Neuronal stem cell (in vitro differentiated cells): ENCODE measurements at places on chromosomes 6 and 20.

GRCh38 chr6:76702187-76702586 lies 629.7 kb upstream of the IMPG1 start:
- DNase-seq: no peak

DNA sequence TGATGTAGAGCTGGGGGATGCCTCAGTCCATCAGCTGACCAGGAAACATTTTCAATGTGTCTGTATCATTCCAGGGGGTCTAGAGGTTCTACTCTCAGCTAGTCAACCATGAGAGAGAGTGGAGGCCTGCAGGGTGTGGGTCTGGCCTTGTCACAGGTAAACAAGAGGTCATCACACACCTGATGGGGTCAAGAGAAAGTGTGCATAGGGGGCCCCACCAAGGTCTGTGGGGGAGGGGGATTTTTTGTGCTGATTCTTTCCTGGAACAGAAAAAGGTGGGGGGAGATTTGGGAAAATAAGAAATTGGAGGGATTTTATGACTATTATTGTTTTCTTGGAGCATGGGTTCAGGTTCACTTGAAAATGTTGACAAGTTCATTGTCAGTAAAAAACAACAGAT lies 8.9 kb upstream of the UNC93A start:
- DNase-seq: no peak

GRCh38 chr6:102895683-102896082 lies 1502.2 kb downstream of the GRIK2 start:
- no peak for DNase-seq

- DNase-seq: no peak
Observed at GRCh38 chr6:96212066-96212465, 196.3 kb downstream of the FUT9 start.

GRCh38 chr6:169949511-169950097 lies 198.2 kb downstream of the ERMARD start:
- no peak for DNase-seq

- DNase-seq: no peak
Observed at GRCh38 chr6:109008054-109008453, 86.6 kb downstream of the SESN1 start.

DNA sequence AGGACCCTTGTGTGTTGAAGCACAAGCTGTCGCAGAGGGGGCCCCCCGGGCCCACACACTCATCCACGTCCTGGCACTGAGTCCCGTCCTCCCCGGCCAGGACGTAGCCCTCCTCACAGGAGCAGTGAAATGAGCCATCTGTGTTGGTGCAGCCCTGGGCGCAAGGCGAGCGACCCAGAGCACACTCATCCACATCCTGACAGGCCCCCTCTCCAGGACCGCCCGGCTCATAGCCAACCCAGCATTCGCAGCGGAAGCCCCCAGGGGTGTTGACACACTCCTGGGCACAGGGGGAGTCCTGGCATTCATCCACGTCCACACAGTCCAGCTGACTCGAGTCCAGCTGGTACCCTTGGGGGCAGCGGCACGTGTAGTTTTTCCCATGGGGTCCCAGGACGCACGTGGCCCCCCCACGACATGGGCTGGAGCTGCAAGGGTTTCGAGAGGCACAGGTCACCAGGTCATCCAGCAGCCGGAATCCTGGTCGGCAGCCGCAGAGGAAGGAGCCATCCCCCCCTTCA lies 1.2 kb downstream of the CD93 start:
- no peak for DNase-seq

GRCh38 chr6:166197361-166197760 lies 29.7 kb upstream of the TBXT start:
- DNase-seq: no peak

DNA sequence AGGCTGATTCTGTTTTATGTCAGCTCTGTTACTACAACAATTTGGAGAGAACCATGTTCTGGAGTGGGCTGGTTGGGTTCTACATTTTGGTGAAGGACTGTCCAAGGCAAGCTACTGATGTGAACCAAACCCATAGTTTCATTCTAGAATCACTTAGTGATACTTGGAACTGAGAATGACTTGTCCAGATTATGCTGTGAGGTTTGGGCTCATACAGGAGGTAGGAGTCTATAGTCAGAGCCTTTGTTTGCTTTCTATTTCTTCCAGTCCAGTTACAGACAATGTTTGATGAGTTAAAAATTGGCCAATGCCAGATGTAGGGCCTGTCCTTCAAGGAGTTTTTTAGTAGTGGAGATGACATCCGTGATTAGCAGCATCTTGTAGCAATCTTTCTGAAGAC lies 97.9 kb downstream of the LRRC1 start:
- DNase-seq: no peak

DNA sequence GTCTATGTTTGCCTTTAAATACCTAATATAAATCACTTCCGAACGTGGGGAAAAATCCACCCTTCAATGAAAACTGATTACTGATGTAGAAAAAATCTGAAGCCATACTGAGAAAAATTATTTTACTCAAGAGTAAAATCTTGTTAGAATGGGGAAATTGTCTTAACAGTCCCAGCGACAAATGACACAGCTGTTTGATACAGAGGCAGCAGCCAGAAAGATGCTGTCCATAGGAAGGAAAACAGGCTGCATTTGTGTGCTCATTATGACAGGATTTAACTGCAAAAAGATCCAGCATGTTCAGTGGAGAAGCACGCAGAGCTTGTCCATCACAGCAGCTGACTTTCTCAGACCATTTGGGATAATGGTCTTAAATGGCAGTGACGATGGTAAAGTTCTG lies 443.0 kb downstream of the TFAP2B start:
- no peak for DNase-seq

- no peak for DNase-seq
Observed at GRCh38 chr6:136923954-136924673, 2.0 kb downstream of the SLC35D3 start.

DNA sequence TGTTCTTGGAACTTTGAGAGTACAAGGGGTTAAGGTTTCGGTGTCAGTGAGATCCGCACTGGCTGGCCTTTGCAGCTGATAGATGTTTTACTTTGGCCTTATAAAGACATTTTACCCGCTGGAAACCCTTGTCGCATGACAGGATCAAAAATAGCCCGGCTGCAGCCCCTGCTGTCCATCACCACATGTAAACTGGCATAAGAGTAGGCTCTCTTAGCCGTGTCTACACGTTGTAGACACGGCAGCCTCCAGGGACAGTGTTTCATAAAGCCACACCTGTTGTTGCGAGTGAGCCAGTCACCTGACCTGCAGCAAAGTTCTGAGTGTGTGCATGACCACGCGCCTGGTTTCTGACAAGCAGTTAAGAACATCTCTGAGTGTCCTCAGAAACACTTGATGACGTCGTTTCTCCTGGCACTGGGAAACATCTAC lies 8.5 kb downstream of the RBM24 start:
- no peak for DNase-seq

- DNase-seq: no peak
Observed at GRCh38 chr6:160420253-160420968, 72.2 kb downstream of the SLC22A3 start.

GRCh38 chr6:154595538-154595937 lies 85.1 kb upstream of the CNKSR3 start:
- no peak for DNase-seq

DNA sequence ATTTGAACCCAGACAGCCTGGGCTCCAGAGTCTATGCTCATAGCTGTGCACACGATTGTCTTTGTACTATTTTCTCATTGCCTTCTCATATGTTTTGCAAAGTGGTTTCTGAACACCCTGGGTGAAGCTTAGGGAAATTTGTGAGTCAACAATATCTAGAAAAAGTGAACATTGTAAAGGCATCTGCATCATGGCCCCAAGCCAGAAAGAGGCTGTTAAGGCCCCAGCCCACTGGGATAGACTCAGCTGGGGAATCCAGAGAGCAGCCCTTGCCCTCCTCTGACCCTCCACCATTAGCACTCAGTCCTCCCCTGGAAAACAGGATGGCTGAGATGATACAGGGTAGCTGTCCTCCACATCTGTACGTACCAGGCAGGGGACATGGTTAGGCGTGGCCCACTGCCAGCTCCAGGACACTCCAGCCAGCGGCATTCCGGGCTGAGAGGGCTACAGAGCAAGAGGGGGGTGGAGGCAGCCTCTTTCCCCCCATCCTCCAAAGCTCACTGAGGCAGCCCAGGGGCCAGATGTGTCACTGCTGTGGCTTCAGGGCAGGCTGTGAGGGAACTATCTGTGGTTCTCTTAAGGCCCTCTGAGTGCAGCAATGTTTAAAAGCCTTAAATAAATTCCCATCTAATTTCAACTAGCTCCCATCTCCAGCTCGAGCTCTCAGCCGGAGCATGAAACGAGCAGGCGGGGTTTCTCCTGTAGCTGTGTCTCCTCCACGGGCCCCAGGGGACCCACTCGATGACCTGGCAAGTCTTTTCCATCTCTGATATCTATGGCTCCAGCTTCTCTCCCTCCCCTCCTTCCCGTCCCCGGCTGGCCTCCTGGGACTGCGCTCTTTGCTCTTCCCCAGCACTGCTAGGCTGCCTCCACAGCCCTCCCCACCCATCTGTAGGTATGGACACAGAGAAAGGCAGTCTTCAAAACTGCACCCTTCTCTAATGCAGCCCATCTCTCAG lies 209.4 kb upstream of the LRFN2 start:
- no peak for DNase-seq

- DNase-seq: no peak
Observed at GRCh38 chr20:60038400-60039008, 80.3 kb downstream of the CDH26 start.

- no peak for DNase-seq
Observed at GRCh38 chr6:170036916-170037315, 254.0 kb downstream of the DLL1 start.

DNA sequence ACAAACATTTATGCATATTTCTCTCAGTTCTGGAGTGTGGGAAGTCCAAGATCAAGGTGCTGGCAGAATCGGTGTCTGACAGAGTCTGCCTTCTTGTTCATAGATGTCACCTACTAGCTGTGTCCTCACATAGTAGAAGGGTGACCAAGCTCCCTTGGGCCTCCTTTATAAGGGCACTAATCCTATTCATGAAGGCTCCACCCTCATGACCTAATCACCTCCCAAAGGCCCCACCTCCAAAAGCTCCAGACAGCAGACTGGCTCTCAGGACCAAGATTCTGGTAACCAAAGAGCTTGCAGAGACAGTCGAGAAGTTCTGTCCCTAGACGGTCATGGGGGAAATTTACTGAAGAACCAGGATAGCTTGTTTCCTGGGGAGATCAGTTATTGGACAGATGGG lies 139.1 kb downstream of the COL9A1 start:
- DNase-seq: no peak

DNA sequence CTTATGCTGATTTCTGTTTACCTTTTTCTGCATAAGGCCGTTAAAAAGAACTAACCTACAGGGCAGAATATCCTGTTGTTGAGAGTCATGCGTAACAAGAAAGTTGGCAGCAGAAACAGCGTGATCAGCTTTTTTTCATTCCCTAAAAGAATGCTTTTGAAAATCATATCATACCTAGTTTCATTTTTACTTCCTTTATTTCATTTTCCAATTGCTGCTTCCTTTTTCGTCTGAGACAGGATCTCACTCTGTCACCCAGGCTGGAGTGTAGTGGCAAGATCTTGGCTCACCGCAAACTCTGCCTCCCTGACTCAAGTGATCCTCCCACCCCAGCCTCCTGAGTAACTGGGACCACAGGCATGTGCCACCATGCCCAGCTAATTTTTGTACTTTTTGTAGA lies 4.1 kb downstream of the CALHM6 start:
- no peak for DNase-seq

DNA sequence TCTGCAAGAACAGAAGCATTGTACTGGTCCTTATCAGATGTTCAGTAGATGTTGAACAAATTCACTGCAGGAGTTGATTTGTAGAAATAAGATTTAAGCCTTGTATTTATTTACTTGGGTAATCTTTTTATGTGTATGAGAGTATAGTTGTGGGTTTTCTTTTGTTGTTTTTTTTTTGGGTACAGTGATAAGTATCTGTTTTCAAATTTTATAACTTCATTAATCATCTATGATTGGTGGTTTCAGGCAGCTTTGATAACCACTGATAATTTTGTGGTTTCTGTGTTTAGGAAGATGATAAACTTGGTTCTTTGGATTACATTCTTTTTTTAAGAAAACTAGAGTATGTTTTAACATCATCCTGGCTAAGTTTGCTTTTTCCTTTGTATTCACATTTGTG lies 2.8 kb downstream of the AFDN start:
- no peak for DNase-seq
